ENCODE measurements at places on chromosomes 3 and 15.

DNA sequence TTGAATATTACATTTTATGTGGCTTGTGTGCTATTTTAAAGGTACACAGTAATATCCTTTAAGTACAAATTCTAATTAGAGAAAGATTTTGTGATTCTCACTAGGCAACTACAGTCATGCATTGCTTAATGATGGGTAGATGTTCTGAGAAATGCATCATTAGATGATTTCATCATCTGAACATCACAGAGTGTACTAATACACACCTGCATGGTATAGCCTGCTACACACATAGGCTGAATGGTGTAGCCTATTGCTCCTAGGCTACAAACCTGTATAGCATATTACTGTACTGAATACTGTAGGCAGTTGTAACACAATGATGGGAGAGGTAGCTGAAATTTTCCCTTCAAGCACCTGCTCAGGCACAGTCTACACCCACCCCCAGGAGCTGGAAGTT lies 217.4 kb upstream of the EOMES start:
- no peak for DNase-seq

DNA sequence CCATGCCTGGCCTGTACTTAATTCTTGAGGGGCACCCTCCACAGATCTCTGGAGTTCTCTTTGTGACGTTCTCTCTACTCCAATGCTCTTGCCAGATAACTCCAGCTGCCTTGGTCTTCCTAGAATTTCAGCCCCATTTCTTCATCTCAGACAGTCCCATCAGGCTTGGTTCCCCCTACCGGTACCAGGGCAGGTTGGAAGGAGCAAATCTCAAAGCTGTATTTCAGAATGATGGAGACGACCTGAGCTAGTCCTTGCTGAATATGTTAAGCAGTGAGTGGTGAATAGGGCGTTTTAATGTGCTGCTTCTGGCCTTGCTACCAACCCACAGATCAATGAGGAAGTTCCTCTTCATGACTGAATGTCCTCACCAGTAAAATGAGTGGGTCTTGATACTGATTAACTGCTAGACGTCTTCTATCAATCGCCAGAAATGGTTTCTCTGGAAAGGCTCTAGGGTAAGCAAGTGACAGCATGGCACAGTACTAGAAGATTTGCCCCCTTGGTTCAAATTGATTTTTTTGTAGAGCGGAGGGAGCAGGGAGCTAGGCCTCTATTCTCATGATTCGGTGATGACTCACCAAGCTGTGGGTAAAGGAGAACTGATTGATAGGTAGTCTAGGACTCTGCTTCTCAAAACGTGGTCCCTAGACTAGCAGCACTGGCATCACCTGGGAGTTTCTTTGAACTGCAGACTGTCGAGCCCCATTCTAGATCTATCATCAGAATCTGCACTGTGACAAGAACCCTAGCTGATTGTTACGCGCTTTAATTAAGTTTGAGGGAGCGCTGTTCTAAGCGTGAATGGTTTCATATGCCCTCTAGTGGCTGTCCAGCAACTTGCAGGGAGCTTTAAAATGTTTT lies 67.8 kb downstream of the UBP1 start:
- peak; percentile 53 for DNase-seq

DNA sequence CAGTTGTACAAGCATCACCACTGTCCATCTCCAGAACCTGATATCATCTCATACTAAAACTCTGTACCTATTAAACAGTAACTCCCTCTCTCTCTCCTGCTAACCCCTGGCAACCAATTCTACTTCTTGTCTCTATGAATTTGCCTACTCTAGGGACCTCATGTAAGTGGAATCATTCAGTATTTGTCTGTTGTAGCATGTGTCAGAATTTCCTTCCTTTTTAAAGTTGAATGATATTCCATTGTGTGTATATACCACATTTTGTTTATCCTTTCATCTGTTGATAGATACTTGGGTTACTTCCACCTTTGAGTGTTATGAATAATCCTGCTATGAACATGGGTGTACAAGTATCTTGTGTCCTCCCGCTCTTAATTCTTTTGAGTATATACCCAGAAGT lies 16.6 kb downstream of the ZNF592 start:
- no peak for DNase-seq

DNA sequence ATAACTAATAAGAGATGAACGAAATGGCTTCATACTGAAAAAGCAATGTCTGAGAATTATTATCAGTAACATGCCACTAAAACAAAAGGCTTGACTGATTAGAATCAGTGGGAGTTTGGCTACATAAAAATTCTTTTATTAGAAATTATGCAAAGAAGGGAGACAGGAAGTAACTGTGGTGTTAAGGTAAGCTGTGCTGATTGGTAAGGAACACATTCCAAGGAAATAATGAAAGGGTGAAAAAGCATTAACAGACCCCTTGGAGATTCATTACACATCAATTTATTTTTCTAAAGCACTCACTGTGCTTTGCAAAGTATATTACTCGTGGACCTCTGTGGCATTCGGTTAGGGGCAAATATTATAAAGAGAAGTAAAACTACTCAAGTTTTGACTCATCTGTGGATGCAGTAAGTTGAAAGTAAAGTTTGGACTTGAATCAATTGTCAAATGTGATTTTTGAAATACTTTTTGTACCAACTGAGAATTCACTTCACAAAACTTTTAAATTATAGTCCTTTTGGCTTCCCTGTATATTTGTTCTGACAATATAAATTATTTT lies 176.1 kb upstream of the ZPLD1 start:
- DNase-seq = no peak

DNA sequence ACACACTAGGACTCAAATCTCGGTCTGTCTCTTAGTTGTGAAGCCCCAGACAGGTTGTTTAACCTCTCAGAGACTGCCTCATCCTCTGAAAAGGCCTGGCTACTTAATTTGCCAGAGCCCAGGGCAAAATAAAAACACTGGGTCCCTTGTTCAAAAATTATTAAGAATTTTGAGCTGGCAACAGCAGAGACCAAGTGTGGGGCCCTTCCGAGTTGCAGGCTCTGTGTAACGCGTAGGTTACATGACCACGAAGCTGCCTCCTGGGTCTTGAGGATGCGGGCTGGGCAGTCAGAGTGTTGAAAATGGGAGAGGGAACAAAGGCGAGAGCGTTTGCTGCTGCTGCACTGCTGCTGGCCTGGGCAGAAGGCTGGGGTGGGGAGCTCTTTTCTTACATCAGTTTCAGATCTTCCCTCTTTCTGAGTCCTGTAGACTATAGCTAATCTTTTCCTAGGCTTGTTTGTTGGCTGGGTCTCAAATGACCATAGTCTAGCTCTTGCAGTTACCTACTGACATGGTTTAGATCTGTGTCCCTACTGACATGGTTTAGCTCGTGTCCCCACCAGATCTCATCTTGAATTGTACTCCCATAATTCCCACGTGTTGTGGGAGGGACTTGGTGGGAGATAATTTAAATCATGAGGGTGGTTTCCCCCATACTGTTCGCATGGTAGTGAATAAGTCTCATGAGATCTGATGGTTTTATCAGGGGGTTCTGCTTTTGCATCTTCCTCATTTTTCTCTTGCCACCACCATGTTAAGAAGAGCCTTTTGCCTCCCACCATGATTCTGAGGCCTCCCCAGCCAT lies 49.9 kb downstream of the CLEC3B start:
- DNase-seq = no peak

GRCh38 chr15:36373550-36373949 lies 205.9 kb upstream of the CDIN1 start:
- no peak for DNase-seq

- DNase-seq = no peak
Observed at GRCh38 chr15:90679959-90680358, 37.2 kb upstream of the BLM start.

DNA sequence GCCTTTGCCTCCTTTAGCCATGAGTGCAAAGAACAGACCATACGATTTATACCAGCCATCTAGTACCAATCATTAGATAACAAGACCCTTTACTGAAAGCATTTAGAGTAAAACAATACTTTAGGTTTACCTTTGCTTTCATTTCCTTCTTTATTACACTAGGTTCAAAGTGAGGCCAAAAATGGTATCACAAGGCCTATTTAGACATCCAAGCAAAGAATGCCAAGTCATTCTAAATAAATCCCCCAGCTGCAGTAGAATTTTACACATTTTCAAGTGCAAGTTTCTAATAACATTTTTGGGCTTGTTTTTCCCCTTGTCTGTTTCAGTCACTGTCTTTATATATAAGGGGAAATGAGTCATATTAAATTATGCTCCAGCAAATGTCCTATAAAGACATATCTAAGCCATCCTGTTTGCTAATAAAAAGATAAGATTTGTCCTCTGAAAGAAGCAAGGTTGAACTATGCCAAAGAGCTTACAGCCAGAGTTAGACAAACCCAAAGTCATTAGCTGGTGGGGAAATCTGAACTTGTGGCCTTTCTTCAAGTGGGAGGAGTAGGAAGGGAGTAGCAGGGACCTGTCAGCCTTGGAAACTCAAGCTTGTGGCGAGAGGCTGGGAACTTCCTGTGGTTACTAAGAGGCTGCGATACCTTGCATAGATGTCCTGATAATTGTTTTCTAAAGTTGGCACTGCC lies 232.7 kb downstream of the MECOM start:
- DNase-seq = peak; percentile 3

- no peak for DNase-seq
Observed at GRCh38 chr3:152356870-152357276, 88.1 kb downstream of the MBNL1 start.

Data from A549 (cell line).